ENCODE measurements at places on chromosomes 1 and 21. TPM values are rescaled to one million over a fixed set of nuclear protein-coding genes. Genes with fewer than 3 reads are reported as not detected.

DNA sequence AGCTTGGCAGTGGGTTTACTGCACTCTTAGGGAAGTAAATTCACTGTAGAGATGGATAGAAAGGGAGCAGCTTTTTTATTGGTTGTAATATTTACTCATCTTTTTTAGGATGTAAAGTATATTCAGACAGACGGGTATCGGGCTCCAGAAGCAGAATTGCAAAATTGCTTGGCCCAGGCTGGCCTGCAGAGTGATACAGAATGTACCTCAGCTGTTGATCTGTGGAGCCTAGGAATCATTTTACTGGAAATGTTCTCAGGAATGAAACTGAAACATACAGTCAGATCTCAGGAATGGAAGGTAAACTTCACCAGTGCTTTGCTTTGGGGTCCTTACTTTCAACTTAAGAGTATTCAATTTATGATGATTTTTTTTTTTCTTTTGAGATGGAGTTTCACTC, 3.2 kb downstream of the UHMK1 start:
- H3K27ac ChIP-seq, result no peak overlapping the region
- H3K27me3 ChIP-seq, result no peaks in the 10 kb centered on the region
- DNase-seq, result no peak
- peaks cover 58% of the 10 kb centered on the region for H3K36me3 ChIP-seq
- peaks cover 21% of the 10 kb centered on the region for H3K4me1 ChIP-seq
- no peak overlapping the region for H3K4me3 ChIP-seq

- peaks cover 1% of the 10 kb centered on the region for H3K4me1 ChIP-seq
- no peaks in the 10 kb centered on the region for H3K27me3 ChIP-seq
- H3K4me3 ChIP-seq, result no peak overlapping the region
- H3K27ac ChIP-seq, result no peak overlapping the region
- no peaks in the 10 kb centered on the region for H3K36me3 ChIP-seq
- no peak for DNase-seq
Observed at GRCh38 chr1:77499466-77499865, 183.0 kb downstream of the ZZZ3 start.

GRCh38 chr1:9990944-9991343, 6.1 kb upstream of the RBP7 start:
- peak; percentile 43 for DNase-seq
- peaks cover 49% of the 10 kb centered on the region for H3K4me1 ChIP-seq
- peaks cover 5% of the 10 kb centered on the region for H3K36me3 ChIP-seq
- H3K27ac ChIP-seq, result peak overlapping the region; percentile 60

DNA sequence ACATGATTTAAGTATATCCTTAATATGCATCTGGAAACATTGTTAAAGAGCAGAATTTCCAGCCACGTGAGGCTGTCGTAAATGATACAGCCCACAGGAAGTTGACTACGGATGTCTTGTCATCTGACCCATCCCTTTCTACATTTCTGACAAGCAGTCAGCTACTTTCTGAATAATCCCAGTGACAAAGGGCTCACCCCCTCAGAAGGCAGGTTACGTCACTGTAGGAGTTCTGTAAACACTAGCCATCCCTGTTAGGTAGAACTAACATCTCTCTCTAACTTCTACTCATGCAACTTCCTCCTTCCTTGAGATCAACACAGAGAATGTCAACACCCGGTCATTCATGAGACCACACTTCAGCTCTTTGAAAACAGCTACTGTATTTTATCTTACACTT, 259.2 kb downstream of the GREM2 start:
- no peaks in the 10 kb centered on the region for H3K36me3 ChIP-seq
- H3K27ac ChIP-seq, result no peak overlapping the region
- H3K4me1 ChIP-seq, result no peaks in the 10 kb centered on the region

Gene C1orf141
- not detected for polyA plus RNA-seq

DNA sequence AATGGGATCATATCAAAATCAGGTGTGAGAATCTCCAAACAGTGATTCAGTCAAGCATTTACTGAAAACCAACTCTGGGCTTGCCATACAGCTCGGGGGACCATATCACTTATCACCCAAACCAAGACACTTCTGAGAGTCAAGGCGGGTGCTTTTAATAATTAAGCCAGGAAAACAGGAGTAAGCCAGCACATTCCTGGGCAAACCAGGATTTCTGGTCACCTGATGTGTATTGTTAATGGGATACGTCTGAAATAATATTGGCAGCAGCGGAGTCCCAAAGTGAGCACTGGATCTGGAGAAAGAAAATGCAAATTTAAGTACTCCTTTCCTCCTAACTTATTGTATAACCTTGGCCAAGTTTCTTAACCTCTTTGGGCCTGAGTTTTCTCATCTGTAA, 17.6 kb downstream of the OSCP1 start:
- H3K4me1 ChIP-seq, result no peaks in the 10 kb centered on the region
- no peak for DNase-seq
- H3K27ac ChIP-seq, result no peak overlapping the region
- no peaks in the 10 kb centered on the region for H3K27me3 ChIP-seq
- H3K4me3 ChIP-seq, result no peak overlapping the region
- H3K36me3 ChIP-seq, result no peaks in the 10 kb centered on the region

Gene ITSN1
- polyA plus RNA-seq, result 5.1 TPM

DNA sequence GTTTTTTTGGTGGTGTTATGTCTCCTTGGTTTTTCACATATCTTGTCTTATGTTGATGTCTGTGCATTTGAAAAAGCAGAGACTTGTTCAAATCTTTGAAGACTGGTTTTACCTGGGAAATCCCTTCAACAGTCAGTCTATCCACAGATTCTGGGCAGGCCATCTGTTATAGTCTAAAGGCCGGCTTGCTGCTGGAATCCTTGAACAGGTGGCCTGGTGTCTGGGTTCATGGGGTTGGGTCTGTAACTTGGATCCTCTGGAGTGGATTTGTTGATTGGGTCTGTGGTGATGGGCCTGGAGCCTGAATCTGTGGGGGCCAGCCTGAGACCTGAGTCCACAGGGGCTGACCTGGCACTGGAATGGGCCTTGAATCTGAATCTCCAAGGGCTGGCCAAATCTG, 12.2 kb downstream of the LORICRIN start:
- peaks cover 15% of the 10 kb centered on the region for H3K27me3 ChIP-seq
- H3K4me3 ChIP-seq, result no peak overlapping the region
- no peak for DNase-seq
- no peaks in the 10 kb centered on the region for H3K4me1 ChIP-seq
- no peaks in the 10 kb centered on the region for H3K36me3 ChIP-seq
- H3K27ac ChIP-seq, result no peak overlapping the region

Gene S100A1
- polyA plus RNA-seq, result not detected

Gene PBXIP1
- polyA plus RNA-seq, result 23.1 TPM

GRCh38 chr1:67496329-67496728, 66.1 kb upstream of the SERBP1 start:
- no peak overlapping the region for H3K4me3 ChIP-seq
- no peak for DNase-seq
- H3K4me1 ChIP-seq, result no peaks in the 10 kb centered on the region
- no peaks in the 10 kb centered on the region for H3K36me3 ChIP-seq

DNA sequence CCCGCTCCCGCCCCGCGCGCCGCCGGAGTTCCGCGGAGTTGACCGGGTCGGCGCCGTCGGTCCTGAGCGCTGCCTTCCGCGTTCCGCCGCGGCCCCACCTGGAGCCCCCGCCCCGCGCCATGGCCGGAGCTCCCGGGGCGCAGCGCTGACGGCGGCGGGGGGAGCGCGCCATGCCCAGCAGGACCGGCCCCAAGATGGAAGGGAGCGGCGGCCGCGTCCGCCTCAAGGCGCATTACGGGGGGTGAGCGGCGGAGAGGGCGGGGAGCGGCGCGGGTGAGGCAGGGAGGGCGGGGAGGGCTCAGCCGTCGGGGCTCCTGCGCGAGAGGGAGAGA, 216 bp downstream of the PRKCZ start:
- H3K27ac ChIP-seq, result no peak overlapping the region
- H3K27me3 ChIP-seq, result peaks cover 9% of the 10 kb centered on the region
- no peaks in the 10 kb centered on the region for H3K36me3 ChIP-seq
- no peak overlapping the region for H3K4me3 ChIP-seq
- H3K4me1 ChIP-seq, result peaks cover 10% of the 10 kb centered on the region
- no peak for DNase-seq

GRCh38 chr1:46812996-46813857, 14.4 kb downstream of the CYP4B1 start:
- no peaks in the 10 kb centered on the region for H3K27me3 ChIP-seq
- no peaks in the 10 kb centered on the region for H3K4me1 ChIP-seq
- H3K4me3 ChIP-seq, result no peak overlapping the region
- no peak overlapping the region for H3K27ac ChIP-seq
- no peak for DNase-seq
- H3K36me3 ChIP-seq, result no peaks in the 10 kb centered on the region

Gene CFHR4
- polyA plus RNA-seq, result not detected

Gene OR6K3
- polyA plus RNA-seq, result not detected

Gene C1orf116
- polyA plus RNA-seq, result 0.03 TPM

- no peak overlapping the region for H3K4me3 ChIP-seq
- no peaks in the 10 kb centered on the region for H3K27me3 ChIP-seq
- no peak for DNase-seq
- no peaks in the 10 kb centered on the region for H3K36me3 ChIP-seq
Observed at GRCh38 chr1:175094626-175095025, 27.0 kb downstream of the TNN start.

GRCh38 chr1:109151146-109151990, 37.5 kb downstream of the ELAPOR1 start:
- H3K4me3 ChIP-seq, result no peak overlapping the region
- no peaks in the 10 kb centered on the region for H3K36me3 ChIP-seq
- H3K27me3 ChIP-seq, result no peaks in the 10 kb centered on the region
- DNase-seq, result no peak
- no peaks in the 10 kb centered on the region for H3K4me1 ChIP-seq

DNA sequence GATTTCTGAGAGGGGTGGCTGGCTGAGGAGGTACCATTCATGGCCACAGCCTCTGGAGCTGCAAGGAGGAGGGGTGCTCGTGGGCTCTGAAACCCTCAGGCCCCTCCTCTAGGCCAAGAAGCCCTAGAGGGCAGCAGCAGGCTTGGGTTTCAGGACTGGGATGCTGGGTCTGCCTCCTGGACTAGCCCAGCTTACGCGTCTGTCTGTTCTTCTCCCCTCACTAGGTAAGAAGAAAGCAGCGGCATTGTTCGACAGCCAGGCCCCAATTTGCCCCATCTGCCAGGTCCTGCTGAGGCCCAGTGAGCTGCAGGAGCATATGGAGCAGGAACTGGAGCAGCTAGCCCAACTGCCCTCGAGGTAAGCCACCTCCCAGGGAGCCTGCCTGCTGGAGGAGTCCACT, 60.3 kb downstream of the TMEM53 start:
- H3K27ac ChIP-seq, result no peak overlapping the region
- DNase-seq, result no peak

Gene SPATA45
- polyA plus RNA-seq, result not detected

- no peak overlapping the region for H3K27ac ChIP-seq
- H3K4me3 ChIP-seq, result no peak overlapping the region
- no peak for DNase-seq
- no peaks in the 10 kb centered on the region for H3K4me1 ChIP-seq
Observed at GRCh38 chr1:244102468-244102867, 51.4 kb downstream of the ZBTB18 start.

Gene NAV1
- 0.89 TPM for polyA plus RNA-seq

DNA sequence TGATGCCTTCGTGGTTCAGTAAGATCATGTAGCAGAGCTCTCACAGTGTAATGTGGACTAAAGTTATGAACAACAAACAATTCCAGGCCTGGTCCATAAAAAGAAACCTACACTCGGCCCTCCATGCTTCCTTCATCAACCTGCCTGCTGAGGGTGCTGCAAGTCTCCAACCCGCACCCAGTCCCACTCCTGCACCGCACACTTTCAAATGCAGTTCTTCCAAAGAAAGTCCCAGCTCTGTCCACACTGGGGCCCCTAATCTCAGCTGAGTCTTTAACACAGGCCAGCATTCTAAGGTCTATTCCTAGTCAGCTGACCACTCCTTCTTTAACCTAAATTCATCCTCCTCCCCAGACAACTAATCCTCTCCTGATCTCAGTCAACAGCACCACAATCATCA, 71.5 kb upstream of the NR5A2 start:
- H3K36me3 ChIP-seq, result no peaks in the 10 kb centered on the region
- DNase-seq, result no peak
- H3K4me3 ChIP-seq, result no peak overlapping the region
- H3K27me3 ChIP-seq, result no peaks in the 10 kb centered on the region
- H3K4me1 ChIP-seq, result no peaks in the 10 kb centered on the region
- no peak overlapping the region for H3K27ac ChIP-seq

GRCh38 chr1:2644171-2644570, 11.4 kb upstream of the MMEL1 start:
- H3K36me3 ChIP-seq, result no peaks in the 10 kb centered on the region
- peaks cover 21% of the 10 kb centered on the region for H3K4me1 ChIP-seq
- DNase-seq, result no peak
- H3K27ac ChIP-seq, result no peak overlapping the region

DNA sequence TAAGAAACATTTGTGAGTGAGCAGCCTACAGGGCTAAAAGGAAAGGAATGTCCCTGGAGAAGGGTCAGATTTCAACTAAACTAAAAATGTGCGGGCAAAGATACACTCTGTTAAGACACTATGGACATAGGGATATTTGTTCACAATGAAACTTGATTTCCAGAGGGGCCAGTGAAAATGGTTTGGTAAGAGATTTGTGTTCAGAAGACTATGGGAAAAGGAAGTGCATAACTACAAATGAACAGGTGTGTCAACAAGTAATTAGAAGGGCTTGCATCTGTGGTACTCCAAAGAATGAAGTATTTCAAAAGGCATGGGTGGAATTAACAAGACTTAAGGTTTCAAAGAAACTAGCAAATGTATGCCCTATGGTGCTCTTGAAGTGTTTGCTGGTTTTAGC, 60.4 kb downstream of the NME7 start:
- no peaks in the 10 kb centered on the region for H3K36me3 ChIP-seq
- no peak overlapping the region for H3K4me3 ChIP-seq
- H3K27ac ChIP-seq, result no peak overlapping the region
- H3K4me1 ChIP-seq, result peaks cover 5% of the 10 kb centered on the region

DNA sequence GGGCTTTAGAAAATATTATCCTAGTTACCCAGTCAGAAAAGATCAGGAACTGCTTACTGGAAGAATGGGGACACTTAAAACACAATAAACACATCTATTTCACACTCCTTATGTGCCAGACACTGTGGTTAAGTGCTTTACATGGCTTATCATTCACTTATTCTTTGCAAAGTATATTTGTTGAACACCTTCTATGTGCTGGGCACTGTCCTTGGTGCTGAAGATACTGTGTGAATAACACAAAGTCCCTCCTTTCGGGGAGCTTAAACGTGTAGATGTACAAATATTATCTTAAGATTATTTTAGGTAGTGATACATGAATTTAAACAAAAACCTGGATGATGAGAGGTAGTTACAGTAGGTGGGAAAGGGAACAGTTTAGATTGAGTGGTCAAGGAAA, 169.3 kb downstream of the ST6GALNAC5 start:
- no peaks in the 10 kb centered on the region for H3K4me1 ChIP-seq
- no peak overlapping the region for H3K27ac ChIP-seq
- H3K4me3 ChIP-seq, result no peak overlapping the region
- H3K36me3 ChIP-seq, result no peaks in the 10 kb centered on the region

- no peak overlapping the region for H3K4me3 ChIP-seq
- DNase-seq, result no peak
- H3K4me1 ChIP-seq, result no peaks in the 10 kb centered on the region
- no peaks in the 10 kb centered on the region for H3K27me3 ChIP-seq
- no peaks in the 10 kb centered on the region for H3K36me3 ChIP-seq
Observed at GRCh38 chr21:16455526-16455925, 725.7 kb downstream of the USP25 start.

GRCh38 chr1:205943245-205943644, at the start of gene SLC26A9:
TSS of gene SLC26A9 (minus strand) at chr1:205943456. CDS start at chr1:205935820, 7,636 bp downstream.
- H3K4me1 ChIP-seq, result peaks cover 6% of the 10 kb centered on the region
- no peak for DNase-seq
- no peak within 1 kb of the TSS for H3K4me3 ChIP-seq
- no peaks in the 10 kb centered on the region for H3K36me3 ChIP-seq
- H3K27me3 ChIP-seq, result peaks cover 5% of the 10 kb centered on the region
